ENCODE measurements at places on chromosomes 16 and 17.
A peak's percentile ranks its signal among the peaks of the same experiment; 100 is the strongest.

- no peak for DNase-seq
Measured at GRCh38 chr16:21684199-21684598, 20.4 kb downstream of the OTOA start.

GRCh38 chr17:69503711-69504110, 89.2 kb downstream of the MAP2K6 start:
- DNase-seq, result no peak

DNA sequence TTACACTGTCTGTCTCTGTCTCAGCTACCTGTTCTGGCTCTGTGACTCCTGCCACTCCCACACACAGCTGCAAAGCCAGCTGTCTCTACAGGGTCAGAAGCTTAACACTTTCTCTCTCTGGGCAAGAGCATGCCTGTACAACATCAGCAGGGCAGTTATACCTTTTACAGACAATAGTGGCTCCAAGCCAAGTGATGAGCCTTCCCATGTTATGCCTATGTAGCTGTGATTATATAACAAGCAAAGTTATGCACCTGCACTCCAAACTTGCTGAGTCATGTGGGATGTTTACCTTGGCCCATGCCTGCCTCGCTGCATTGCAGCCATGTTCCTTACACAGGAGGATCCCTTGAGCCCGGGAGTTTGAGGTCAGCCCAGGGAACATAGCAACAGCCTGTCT, 31.8 kb upstream of the APPBP2 start:
- no peak for DNase-seq

- no peak for DNase-seq
Measured at GRCh38 chr17:68812876-68813584, 142.2 kb downstream of the ABCA8 start.

- no peak for DNase-seq
Measured at GRCh38 chr17:70329721-70330120, 160.4 kb downstream of the KCNJ2 start.

- no peak for DNase-seq
Measured at GRCh38 chr16:30944352-30944751, 4.5 kb upstream of the ORAI3 start.

DNA sequence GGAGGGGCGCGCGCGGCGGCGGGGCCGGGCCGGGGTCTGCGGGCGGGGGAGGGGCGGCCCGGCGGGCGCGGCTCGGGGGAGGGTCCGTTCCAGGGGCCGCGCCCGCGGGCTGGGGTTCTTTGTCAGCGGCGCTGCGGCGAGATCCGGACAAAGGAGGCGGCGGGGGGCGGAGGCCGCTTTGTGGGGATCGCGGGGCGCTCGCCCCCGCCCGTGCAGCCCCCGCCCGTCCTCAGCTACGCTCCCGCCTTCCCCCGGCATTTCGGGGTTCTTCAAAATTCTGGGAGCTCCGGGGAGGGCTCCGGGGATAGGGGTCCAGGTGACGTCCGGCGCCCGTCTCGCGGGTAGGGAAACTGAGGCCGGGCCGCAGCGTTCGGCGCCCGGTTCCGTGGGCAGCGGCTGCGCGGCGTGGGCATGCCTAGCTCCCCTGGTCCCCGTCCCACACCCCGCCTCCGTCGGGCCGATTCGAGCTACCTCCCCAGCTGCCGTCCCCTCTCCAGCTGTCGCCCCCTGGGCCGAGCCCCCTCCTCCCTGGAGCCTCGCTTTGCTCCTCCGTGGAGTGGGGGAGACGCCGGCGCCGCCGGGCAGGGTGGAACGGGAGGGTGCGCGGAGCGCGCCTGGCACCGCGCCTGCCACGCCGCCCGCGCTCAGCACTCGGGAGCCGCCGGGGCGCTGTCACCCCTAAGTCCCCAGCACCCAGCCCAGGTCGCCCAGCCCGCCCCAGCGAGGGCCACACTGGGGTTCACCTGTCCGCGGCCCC, 546 bp downstream of the SNN start:
- no peak for DNase-seq

DNA sequence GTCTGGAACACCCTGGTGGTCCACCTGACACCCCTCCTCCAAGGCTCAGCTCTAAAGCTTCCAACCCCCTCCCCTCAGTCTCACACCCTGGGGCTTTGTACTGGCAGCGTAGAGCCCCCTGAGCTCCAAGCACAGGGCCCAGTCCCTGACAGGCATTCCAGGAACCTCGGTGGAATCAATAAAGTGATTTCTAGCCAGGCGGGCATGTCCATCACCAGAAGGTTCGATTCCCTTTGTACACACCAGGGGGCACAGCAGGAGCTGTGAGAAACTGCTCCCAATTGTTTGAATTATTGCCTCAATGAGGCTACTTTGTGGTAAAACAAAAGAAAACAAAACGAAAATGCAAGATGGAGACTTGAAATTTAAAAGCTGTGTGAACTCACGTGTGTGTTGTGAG, 51.8 kb downstream of the SMPD3 start:
- DNase-seq, result peak; percentile 4

DNA sequence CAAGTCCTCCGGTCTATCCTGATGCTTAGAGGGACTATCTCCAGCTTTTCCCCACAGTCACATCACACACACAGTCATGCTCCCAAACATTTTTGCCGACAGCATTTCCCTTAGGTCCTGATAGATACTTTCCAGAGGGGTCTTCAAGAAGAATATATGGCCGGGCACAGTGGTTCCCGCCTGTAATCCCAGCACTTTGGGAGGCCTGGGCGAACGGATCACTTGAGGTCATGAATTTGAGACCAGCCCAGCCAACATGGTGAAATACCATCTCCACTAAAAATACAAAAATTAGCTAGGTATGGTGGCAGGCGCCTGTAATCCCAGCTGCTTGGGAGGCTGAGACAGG, 4.3 kb upstream of the GIP start:
- no peak for DNase-seq

GRCh38 chr16:17658881-17659280, 188.1 kb upstream of the XYLT1 start:
- DNase-seq, result no peak

GRCh38 chr16:88919936-88920335, 53.5 kb upstream of the PABPN1L start:
- no peak for DNase-seq

GRCh38 chr17:40564195-40564882, 933 bp downstream of the CCR7 start:
- DNase-seq, result no peak

DNA sequence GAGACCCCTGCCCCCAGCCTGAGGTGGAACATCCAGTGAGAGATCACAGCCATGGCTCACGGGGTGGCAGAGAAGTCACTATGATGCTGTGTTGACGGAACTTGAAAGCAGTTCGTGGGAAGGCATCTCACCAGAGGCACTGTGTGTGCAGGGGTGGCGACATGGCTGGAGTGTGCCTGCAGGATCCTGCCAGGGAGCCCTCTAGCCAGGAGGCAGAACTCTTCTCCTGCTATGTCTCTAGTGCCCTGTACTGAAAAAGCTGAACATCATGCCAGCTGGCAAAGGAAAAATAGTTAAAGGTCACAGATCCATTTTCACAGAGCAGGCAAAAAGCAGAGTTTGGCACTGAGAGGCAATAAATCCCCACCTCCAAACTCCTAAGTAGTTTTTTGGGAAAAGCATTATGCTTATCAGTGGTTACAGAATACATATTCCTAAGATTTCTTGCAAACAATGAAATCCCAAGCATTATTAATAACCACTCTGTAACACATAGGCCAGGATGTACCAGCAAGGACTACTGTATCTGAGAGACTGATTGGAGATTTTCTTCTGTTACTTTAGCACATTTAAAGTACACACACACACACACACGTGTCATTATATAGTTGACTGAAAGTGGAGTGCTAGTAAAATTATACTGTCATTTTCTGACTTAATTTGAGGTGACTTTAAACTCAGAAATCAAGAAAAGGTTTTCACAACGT, 36.8 kb downstream of the TNRC6C start:
- no peak for DNase-seq

DNA sequence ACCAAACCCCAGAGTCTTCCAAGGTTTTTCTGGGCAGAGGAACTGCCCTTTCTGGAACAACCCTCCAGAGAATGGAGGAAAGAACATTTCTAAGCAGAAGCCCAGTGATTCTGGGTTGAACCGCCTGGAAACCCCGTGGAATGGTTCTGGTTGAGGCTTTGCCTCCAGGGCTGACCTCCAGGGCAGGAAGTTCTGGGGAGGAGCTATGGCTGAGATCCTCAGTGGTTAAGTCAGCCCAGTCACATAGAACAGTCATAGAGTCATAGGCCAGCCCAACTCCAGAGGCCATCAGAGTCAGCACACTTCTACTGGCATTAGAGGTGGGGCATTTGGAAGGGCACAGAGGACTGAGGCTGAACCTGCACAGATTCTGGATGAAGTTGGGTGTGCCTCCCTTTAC, 65.9 kb downstream of the SPACA3 start:
- DNase-seq, result no peak

DNA sequence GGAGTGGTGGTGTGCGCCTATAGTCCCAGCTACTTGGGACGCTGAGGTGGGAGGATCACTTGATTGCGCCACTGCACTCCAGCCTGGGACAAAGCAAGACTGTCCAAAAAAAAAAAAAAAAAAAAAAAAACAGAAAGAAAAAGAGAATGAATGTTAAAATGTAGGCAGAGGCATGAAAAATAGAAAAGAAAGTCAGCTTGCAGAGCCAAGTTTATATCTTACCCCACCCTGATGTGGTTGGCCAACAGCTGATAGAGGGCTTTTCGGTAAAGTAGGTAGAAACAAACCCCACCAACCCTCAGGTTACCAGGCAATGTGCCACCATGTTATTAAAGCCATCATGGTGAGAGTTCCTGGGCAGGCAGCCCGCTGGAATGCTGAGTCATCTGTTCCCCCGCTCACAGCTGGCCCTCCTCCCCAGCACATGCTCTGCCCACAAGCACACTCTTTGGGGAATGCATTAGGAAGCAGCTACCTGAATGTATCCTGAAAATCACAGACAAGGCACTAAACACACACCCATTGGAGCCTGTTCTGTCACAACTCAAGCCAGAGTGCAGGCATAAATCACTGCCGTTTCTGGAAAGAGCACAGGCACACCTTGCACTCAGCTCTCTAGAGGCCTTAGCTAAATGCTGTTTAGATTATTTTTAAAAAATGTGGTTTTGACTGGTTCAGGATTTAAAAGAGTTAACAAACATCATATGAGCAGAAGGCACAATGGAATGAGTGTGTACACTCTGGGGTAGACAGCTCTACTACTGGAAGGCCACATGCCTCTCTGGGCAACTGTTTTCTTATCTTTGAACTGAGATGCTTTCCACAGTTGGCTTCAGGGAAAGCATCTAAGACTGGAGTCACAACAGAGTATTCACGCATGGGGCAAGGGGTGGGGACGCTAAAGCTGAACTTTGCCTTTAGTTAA, 128.5 kb downstream of the PARN start:
- peak; percentile 94 for DNase-seq

DNA sequence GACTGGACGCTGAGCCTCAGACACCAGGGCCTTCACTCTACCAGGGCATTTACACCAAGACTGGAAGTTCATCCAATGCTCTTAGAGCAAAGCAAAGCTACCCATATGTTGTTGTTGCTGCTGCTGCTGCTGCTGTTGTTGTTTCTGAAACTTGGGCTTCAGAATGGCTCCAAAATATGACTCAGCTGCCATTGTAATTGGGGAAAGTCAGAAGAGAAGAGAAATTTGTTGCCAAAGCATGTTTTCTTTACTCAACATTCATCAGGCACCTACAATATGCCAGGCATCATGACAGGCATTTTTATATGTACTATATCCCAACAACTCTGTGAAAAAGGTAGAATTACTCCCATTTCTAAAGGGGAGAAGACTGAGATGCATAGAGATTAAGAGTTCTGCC, 11.9 kb downstream of the KRT32 start:
- DNase-seq, result no peak

DNA sequence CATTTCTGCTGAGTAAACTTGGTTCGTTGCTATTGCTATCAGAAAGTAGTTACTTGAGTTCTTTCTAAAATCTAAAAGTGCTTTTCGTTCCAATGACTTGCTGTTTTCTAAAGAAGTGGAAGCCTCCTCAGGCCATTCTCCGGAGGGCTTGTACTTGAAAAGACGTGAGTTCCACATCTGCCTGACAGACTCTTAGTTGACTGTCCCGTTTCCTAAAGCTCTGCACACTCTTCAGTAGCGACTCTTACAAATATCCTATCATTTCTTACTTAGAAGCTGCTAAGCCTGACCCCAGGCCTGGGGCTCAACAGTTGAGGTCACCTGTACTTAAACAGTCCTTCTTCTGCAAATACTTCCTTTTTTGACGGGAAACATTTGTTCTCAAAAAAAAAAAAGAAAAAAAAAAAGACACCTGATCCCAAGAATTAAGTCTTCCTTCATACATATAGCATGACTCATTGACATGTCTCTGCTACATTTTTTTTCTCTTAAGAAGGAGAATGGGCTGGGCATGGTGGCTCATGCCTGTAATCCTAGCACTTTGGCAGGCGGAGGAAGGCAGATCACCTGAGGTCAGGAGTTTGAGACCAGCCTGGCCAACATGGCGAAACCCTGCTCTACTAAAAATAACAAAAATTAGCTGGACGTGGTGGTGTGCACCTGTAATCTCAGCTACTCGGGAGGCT, 61.5 kb downstream of the DHRS7C start:
- no peak for DNase-seq

DNA sequence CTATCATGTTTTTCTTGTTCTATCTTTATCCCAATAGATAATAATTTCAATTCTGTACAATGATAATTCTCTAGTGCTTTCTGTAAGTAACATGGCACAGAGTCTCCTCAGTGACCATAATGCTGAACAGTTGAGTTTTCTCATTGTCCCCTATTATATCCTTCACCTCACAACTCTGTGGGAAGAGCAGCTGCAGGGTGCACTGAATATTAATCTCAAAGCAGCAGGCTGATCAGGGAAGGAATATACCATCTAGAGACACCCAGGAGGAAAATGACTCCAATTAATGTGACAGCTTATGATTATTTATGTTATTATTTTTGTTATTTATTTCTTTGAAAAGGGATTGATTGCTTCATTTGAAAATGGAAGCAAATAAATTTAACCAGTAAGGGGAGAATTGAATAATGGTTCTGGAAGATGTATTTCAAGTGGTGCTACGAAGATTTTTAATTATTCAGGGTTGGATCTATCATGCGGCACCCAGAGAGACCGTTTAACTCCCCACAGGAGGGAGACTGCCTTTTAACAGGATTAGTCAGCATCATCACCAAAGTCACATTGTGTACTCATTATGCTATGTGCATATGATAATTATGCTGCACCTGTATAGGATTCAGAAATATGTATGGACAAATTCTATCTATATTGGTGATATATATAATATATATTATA, 1015.7 kb upstream of the GOT2 start:
- no peak for DNase-seq

All from AG09319 (cell line).